ENCODE measurements at places on chromosomes 5 and 9.

GRCh38 chr9:138052322-138052615 lies 174.7 kb downstream of the CACNA1B start:
- no peak for DNase-seq

DNA sequence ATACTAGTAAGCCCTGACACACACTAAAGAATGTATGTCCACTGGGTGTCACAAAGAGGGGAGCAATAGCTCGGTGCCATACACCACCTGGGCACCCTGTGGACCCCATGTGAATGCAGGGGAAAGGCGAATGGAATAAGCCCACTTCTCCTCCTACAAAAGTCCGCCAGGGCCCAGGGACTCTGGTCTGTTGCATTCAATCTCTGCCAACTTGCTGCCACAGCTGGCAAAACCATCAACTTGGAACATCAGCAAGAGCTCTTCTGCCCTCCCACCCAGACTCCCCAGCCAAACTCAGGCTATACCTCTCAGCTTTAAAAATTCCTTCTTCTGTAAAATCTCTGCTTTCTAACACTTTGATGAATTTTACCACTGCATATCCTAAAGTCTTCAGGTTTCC lies 54.5 kb downstream of the PFDN1 start:
- no peak for DNase-seq

- no peak for DNase-seq
Observed at GRCh38 chr9:114274217-114274616, 48.7 kb upstream of the ORM1 start.

- DNase-seq: no peak
Observed at GRCh38 chr5:111635151-111635902, 121.7 kb downstream of the NREP start.
